ENCODE measurements at places on chromosomes 3 and 15.

GRCh38 chr3:2790266-2790815, 319.8 kb downstream of the IL5RA start:
- no peak for DNase-seq

DNA sequence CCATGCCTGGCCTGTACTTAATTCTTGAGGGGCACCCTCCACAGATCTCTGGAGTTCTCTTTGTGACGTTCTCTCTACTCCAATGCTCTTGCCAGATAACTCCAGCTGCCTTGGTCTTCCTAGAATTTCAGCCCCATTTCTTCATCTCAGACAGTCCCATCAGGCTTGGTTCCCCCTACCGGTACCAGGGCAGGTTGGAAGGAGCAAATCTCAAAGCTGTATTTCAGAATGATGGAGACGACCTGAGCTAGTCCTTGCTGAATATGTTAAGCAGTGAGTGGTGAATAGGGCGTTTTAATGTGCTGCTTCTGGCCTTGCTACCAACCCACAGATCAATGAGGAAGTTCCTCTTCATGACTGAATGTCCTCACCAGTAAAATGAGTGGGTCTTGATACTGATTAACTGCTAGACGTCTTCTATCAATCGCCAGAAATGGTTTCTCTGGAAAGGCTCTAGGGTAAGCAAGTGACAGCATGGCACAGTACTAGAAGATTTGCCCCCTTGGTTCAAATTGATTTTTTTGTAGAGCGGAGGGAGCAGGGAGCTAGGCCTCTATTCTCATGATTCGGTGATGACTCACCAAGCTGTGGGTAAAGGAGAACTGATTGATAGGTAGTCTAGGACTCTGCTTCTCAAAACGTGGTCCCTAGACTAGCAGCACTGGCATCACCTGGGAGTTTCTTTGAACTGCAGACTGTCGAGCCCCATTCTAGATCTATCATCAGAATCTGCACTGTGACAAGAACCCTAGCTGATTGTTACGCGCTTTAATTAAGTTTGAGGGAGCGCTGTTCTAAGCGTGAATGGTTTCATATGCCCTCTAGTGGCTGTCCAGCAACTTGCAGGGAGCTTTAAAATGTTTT, 67.8 kb downstream of the UBP1 start:
- peak; percentile 79 for DNase-seq

GRCh38 chr15:70219256-70219895, 121.7 kb upstream of the TLE3 start:
- no peak for DNase-seq

- DNase-seq: no peak
Measured at GRCh38 chr15:70031261-70031660, 66.5 kb downstream of the TLE3 start.

DNA sequence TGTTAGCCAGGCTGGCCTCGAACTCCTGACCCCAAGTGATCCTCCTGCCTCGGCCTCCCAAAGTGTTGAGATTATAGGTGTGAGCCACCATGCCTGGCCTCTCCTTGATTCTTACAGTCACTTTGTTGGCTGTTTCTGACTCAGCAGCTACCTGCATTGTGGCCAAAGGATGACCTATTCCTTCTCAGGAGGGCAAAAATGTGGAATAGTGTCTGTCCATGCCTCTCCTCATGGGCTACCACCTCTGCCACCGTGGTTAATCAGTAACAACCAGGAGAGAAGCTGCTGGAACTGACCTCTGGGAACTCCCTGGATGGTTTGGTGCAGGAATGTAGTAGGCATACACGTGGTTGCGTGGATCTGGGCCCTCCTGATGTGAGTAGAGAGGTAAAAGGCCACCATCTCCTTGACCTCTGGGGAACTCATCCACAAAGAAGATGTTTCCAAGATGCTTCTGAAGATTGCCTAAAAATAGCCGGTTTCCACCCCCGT, 63.3 kb downstream of the FLNB start:
- no peak for DNase-seq

DNA sequence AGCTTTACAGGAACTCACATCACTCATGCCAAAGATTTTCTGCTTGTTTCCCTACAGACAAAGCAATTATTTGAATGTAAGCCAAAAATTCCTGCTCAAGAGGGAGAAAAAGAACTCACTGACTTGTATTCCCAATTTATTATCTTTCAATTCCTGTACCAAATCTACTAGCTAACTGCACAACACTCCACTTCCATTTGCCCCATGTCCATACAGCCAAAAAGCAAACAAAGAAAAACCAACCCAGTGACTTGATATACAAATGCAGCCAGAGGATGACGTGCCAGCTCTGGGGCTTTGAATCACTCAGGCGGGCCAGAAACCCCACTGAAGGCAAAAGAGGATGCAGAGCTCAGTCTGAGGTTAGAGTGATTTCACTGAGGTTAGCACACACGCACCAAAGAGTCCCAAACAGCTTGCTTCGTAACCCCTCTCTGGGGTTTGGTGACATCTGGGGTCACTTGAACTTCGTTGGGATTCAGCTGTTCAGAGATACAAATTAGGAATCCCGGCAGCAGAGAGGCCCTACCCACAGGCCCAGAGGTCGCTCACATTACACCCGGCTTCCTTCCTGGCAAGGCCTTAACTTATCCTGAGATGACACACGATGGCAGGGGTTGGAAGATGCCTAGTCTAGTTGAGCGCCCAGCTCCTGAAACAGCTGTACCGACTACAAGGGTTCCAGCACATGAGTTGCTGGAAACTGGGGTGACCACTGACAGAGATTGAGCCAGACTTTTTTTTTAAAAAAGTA, 1.6 kb downstream of the RFTN1 start:
- peak; percentile 83 for DNase-seq

DNA sequence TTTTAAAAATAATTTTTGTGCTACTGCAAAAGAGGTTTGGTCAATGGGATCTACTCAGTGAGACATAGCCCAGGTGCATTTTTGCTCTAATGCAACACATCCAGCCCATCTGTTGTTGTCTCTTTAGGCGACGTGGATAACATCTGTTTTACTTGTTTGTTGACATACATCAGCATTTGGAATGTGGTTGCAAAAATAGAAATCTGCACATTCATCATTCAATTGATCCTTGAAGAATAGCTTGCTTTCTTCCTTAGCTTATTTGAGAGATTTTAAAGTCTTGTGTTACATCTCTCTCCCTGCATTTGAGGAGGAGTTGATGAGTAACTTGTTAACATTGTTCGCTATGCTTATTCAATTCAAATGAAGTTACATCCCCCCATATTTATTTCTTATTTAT, 1202.3 kb downstream of the NSUN3 start:
- DNase-seq: no peak

GRCh38 chr15:38992506-38992905, 427.9 kb upstream of the RASGRP1 start:
- DNase-seq: no peak

DNA sequence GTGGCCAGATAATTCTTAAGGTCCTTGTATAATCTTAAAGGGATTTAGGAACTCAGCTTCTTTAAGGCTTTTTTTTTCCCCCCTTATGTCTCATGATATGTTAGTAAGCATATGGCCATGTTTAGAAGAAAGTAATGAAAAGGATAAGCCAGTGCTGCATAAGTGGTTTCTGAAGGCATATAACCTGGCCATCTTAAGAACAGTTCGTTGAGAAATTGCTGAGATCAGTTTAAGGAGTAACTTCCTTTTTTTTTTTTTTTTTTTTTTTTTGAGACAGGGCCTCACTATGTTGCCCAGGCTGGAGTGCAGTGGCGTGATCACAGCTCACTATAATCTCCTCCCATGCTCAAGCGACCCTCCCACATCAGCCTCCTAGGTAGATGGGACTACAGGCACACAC, 51.7 kb downstream of the UBE2E2 start:
- DNase-seq: no peak

- peak; percentile 87 for DNase-seq
Measured at GRCh38 chr3:27686642-27687041, 35.5 kb downstream of the EOMES start.

DNA sequence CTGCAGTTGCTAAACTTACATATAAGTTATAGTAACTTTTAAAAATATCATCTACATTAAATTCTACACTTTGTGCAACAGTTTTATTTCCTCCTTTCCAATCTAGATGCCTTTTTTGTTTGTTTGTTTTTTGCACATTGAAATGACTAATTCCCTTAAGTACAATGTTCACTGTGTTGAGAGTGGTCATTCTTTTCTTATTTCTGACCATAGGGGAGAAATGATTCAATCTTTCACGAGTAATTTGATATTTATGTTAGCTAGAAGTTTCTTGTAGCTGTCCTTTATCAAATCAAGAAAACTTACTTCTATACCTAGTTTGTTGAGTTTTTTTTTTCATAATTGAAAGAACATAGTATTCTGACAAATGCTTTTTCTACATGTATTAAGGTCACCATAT, 85.0 kb upstream of the CBLB start:
- DNase-seq: peak; percentile 39

- peak; percentile 83 for DNase-seq
Measured at GRCh38 chr15:40894681-40895448, 615 bp downstream of the VPS18 start.

- no peak for DNase-seq
Measured at GRCh38 chr3:177591379-177591778, 394.1 kb upstream of the TBL1XR1 start.

DNA sequence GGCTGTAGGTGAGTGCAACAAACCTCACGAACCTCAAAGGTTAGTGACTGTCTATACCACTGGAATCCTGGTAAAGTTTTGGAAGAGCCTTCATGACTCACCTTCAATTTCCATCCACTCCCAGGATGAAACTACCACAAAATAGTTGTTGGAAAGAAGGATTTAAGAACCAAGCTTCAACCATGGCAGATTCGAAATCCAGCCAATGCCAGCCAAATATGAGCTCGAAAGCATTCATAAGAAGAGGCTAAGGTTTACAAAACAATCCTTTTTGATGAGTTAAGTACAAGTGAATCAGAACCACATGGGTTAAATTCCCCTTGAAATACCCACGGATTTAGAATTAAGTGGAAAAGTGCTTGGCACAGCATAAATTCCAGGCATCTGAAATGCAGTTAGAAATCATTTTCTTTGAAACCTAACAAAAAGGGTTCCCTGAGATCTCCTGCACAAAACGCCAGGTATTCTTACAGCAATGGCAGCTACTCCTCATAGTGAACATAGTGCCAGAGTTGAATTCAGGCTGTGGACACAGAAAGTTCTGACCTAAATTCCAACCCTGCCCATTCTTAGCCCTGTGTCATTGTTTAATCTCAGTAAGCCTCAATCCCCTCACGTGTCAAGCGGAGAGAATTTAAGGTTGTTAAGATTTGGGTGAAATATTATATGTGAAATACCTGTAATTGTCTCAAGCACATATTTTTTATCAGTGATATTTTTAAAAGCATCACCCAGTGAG, 89.2 kb downstream of the FBN1 start:
- peak; percentile 36 for DNase-seq

GRCh38 chr15:71599418-71600151, 210.8 kb upstream of the NR2E3 start:
- DNase-seq: no peak

DNA sequence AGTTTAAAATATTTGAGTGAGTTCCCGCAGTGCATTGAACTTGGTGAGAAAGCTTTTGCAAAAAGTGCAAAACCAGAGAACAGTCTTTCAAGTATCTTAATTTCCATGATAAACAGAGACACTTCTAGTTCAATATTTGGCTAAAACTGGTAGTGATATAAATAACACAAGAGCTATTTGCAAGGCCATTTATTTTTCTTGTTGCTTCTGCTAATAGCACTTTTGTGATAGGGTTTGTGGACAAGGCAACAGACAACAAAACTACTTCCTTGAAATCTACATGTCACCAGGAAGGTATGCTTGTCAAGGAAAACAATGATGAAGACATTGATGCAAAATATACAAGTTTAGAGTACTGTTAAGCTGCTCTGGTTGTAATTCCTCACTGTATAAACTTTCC, 1225.1 kb downstream of the OTOL1 start:
- no peak for DNase-seq

DNA sequence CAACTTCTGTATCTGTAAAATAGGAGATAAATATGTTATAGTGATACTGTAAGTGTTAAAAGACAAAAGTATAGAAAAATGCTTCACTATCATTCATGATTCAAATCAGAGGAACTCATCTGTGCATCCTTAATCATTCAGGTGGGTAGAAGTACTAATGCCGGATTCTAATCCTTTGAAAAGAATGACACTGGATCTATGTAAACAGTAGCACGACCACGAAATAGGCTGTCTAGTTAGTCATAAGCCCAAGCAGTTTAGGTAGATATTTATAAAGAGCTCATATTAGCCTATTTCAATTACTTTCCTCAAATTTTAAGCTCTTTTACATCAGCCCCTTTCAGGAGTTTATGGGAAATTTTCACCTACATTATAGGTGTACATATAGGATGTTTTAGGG, 437.9 kb downstream of the SOX2 start:
- DNase-seq: no peak

DNA sequence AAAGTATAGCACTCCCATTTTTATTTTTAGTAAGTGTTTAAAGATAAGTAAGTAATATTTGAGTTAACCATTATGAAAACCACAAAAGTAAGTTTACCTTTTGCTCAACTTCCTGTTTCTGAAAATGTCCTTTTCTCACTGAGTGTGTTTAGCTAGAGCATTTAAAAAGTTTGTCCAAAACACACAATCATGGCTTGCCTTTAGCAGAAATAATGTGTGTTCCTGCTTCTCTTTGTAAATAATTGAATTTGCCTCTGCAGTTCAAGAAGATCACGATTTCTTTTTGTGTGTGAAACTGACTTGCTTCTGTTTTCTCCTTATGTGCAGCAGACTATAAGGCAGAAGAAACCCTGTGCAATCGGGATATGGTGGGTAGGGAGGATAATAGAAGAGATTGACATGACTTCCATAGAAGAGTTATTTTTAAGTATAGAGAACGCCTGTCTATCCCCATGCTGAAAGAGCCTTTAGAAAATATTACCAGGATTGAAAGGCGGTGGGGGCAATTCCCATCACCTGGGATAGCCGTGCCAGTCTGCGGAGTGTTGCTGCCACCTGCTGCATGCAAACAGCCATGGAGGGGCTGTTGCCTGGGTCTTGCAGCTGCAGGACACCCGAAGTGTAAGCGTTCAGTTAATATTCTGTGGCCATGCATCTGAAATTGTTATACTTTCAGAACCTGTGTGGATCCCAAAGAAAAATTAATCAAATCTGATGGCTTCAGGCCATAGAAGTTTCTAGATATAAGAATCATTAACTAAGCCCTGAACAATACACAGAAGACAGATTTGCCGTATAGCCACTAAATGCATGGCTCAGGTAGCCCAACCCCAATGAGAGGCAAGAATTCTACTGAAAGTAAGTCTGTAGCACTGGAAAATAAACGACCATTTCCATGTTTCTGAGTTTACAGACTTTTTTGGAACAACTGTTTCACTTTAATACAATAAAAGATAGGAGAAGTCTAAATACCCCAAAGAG, 2.4 kb upstream of the CD96 start:
- DNase-seq: peak; percentile 39

- no peak for DNase-seq
Measured at GRCh38 chr3:10395671-10396070, 74.8 kb upstream of the SEC13 start.

GRCh38 chr3:123683505-123684154, 98.8 kb upstream of the HACD2 start:
- DNase-seq: no peak

All from HCEC 1CT (cell line).